ENCODE measurements at places on chromosomes 16 and 17.

- no peak for DNase-seq
Observed at GRCh38 chr16:2985893-2986355, 5.7 kb upstream of the PKMYT1 start.

DNA sequence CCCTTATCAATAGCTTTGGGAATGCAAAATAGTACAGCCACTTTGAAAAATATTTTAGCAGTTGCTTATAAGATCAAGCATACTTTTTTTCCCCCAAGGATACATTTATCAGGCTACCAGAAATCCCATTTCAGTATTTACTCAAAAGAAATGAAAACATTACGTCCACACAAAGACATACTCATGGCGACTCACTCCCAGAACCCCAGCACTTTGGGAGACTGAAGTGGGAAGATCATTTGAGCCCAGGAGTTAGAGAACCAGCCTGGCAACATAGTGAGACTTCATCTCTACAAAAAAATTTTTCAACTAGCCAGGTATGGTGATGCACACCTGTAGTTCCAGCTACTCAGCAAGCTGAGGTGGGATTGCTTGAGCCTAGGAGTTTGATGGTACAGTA, 5.9 kb downstream of the SKA2 start:
- no peak for DNase-seq

DNA sequence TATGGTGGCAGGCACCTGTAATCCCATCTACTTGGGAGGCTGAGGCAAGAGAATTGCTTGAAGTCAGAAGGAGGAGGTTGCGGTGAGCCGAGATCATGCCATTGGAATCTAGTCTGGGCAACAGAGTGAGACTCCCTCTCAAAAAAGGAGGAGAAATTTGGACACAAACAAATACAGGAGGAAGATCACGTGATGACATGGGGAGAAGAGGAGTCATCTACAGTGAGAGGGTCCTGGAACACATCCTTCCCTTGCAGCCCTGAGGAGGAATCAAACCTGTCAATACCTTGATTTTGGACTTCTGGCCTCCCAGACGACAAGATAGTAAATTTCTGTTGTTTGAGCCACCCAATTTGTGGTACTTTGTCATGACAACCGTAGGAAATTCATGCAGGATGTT, 671.9 kb upstream of the EEF2KMT start:
- no peak for DNase-seq

DNA sequence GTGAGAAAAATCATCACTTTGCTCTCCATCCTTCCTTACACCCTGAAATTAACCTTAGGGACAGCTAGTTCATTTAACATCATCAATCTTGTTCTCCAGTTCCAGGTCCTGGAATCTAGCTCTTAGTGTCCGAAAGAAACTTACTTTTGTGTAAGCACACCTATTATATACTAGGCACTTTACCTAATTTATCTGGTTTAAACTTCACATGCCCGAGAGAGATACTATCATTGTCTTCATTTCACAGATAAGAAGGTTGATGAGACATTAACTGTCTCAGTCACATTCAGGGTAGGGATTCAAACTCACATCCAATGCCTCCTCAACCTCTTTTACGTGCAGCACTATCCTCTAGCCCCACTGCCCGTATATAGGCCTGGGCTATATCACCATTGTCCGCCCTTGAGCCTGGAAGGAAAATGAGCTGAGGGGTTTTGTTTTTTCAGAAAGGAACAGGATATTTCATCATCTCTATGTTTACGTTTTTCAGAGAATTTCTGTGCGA, 501 bp upstream of the AP2B1 start:
- DNase-seq: no peak

DNA sequence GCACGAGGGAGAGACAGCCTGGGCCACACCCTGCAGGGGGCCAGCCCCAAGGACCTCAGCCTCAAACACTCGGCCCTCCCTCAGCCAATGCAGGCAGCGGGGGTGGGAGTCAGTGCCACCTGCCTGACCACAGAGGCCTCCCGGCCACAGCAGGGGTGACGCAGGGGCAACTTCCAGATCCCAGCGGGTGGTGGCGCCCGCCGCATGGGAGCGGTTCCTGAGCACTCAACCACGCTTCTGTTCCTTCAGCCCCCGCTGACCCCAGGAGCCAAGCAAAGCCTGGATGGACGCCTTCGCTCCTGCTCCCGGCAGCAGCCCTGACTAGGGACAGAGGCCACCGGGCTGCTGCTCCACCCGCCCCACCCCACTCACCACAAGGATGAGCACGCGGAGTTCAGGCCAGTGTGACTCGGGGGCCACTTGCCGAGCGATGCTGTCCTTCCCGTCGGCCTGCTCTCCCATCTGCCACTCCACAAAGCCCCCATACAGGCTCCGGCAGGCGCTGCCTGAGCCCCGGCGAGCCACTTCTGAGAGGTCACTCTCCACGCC, 5.0 kb upstream of the CYBA start:
- DNase-seq: no peak

DNA sequence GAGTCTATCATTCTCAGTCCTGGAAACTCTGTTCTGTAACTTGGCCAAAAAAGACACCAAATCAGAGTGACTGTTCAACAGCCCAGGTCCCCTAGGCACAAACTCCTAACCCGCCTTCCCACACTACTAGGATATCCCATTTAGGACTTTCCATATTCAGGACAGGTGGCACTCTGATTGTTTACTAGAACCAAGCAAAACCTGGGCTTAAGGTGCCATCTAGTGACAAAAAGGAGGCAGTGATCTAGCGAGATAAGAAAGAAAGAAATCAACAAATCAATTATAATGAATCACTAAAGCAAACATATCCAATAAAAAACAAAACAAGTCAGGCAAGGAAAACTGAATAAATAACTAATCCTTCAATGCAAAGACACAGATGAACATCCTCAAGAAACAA, 203.9 kb downstream of the CEP112 start:
- no peak for DNase-seq

DNA sequence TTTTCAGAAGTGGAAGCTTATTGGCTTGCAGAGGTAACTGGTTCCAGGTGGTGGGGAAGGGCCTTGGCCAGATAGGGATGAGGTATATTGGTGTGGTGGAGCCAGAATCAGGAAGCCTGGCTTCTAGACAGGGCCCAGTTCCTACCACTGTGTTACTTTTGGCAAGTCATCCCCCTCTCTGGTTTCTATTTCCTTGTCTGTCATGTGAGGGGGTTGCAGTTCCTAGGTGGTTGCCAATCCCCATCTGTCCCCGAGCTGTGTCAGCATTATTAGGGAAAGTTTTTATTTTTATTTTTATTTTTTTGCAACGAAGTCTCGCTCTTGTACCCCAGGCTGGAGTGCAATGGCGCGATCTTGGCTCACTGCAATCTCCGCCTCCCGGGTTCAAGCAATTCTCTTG, 3.0 kb downstream of the SMCR8 start:
- DNase-seq: no peak

DNA sequence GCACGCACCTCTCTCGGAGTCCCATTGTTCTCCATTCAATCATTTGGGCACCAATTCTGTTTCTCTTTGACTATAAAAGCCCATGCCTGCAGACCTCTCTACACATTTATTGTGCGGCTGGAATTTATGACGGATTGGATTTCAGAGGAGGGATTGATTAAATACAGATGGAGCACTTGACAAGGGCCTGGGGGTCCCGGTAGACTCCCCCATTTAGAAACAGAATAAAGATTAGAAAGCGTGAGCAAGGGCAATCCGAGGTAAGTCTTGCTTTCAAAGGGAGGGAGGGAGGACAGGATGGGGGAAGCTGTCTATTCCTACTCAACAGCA, 15.1 kb upstream of the PITPNM3 start:
- DNase-seq: no peak

DNA sequence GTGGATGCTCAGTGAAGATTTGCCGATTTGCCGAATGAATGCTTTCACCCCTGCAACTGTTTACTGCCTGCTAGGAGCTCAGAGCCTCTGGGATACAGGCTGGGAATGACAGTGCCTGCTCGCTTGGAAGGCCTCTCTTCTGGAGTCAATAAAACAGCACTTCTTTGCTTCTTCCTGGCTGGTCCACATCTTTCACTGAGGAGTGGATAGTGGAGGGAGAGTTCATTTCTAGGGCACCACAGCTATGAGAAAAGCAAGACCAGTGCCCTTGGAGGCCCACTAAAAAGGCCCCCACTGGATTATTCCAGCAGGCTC, 3.1 kb upstream of the USP7 start:
- DNase-seq: no peak

DNA sequence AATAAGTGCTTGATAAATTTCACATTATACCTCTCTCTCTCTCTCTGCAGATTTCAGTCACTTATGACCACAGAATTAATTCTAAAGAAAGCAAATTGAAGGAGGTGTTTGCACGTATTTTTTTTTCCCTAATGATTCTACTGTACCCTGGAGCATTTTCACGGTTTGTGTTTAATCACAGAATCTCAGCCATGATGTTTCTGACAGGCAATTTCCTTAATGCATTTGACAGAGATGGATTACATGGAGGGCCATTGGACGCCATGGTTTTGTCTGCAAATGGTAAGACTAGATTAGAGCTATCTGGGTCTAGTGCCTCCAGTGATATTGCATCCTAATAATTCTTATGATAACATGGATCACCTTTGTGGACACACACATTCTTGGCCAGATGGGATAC, 147.5 kb upstream of the RBFOX1 start:
- no peak for DNase-seq

GRCh38 chr17:82272495-82273326, 789 bp downstream of the CSNK1D start:
- peak; percentile 23 for DNase-seq

DNA sequence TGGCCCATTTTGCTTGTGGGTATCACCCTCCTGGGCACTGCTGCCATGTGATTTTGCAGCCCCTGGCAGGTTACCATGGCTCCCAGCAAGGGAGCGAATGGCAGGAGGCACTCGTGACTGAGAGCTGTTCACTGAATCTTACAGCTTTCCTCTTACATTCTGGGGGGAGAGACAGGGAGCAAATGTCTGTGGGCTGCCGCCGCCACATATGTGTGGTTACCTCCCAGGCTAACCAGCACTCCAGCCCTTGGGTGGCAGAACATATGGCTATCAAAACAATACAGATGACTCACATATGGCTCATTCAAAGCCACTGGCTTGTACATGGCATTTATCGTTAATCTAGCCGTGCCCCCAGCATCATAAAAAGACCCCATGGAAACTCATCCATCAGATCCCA, 19.8 kb downstream of the GTF3C1 start:
- no peak for DNase-seq

- DNase-seq: no peak
Observed at GRCh38 chr17:30148376-30148775, 31.8 kb downstream of the NSRP1 start.
